MV-4-11 (cell line): ENCODE measurements at places on chromosomes 6 and 20.

GRCh38 chr6:130189531-130190397 is 33.0 kb downstream of the SAMD3 start:
- DNase-seq, result peak; percentile 21

DNA sequence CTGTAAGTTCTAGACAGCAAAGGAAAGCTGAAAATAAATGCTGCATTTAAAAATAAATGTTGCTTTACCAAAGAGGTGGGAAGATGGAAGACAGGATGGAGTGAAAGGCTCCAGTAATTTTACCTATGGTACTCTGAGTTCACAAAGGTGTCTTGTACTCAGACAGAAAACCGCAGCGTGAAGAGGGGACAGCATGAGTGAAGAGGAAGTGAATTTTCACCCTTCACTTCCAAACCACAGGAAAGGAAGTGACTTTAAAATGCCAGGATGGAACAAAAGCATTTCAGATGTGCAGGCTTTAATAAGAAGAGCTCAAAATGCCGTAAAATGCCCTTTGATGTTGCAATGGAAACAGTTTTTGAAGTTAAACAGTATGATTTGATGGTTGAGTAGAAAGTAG is 91.2 kb upstream of the TINAG start:
- peak; percentile 60 for DNase-seq

- no peak for DNase-seq
Observed at GRCh38 chr20:43715511-43715910, 11.3 kb downstream of the GTSF1L start.

GRCh38 chr6:149862922-149863697 is 1.0 kb downstream of the LRP11 start:
- peak; percentile 69 for DNase-seq

- DNase-seq, result no peak
Observed at GRCh38 chr6:11494786-11495564, 42.6 kb upstream of the TMEM170B start.

DNA sequence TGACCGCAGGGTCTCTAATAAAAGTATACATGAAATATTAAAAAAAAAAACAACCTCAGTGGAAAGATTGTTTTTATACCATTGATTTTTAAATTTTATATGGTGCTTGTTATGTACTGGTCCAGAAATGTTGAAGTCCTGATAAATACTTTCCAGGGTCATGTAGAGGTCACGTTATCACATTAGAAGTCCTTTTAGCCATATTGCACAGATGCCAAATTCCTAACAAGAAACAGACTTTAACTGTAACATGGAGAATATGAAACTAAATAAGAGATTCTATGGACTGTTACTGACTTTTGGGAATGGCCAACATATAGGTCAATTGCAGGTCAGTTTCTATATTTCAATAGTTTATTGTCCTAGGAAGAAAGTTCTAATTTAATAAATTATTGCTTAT is 89.0 kb downstream of the ADGRB3 start:
- DNase-seq, result no peak

- no peak for DNase-seq
Observed at GRCh38 chr6:149397384-149397783, 2.7 kb upstream of the SUMO4 start.

DNA sequence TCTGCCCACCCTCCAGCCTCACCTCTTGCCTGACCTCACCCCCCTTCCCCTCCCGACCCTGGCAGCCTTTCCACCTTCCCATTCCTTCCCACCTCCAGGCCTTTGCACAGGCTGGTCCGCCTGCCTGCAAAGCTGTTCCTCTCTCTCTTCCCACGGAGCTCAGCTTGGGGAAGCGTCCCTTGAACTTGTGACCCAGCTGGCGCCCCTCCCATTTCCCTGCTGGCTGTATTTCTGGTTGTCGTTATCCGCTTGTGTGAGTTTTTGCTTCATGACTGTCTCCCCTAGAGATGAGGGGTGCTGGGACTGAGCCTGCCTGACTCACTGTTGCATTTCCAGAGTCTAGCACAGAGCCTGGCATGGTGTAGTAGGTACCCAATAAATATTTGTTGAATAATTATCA is 32.5 kb downstream of the VSTM2L start:
- DNase-seq, result peak; percentile 67

DNA sequence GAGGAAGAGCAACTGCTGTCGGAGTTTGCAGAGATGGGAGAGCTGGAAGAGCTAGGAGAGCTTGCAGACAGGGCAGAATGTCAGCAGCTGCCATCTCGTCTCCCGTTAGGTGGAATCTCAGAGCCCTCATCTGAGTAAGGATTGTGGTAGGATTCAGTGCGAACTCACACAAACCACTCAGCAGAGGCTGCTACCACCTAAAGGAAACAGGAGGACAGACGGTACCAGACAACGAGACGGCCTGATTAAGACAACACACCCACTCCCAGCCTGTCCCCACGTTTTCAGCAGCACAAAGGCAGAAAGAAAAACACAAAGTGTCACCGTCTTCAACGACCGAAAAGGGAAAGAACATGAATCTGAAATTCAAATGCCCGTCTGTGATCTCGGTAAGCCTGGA is 4.1 kb downstream of the LEMD2 start:
- no peak for DNase-seq

GRCh38 chr6:8819446-8819845 is 384.1 kb upstream of the SLC35B3 start:
- no peak for DNase-seq

GRCh38 chr6:77638129-77638830 is 14.6 kb upstream of the MEI4 start:
- DNase-seq, result no peak

- no peak for DNase-seq
Observed at GRCh38 chr6:5286780-5287179, 25.5 kb downstream of the FARS2 start.

DNA sequence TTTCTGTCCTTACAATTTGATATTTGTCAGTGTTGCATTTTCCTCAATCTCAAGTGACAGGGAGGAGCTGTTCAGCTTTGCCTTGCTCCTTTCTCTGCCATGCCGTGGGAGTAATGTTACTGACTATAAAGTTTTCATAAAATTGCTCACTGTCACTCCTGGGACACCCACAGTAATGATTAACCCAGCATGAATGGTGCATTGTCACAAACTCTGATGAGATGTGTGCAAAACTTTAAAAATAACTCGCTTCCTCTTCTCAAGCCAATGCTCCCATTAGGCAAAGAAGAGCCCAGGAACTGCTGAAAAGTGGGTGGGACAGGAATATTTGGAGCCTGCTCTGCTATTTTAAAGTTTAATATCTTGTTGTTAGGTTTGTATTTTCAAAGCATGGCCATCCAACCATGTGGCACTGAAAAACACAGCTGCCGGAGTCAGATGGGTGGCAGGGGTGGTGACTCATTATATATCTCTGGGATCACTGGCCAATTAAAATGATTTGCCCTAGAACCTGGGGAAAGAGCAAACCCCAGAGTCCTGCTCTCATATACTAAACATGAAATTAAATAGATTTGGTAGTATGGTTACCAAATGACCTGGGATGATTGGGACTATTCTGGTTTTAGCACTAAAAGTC is 260.1 kb downstream of the BTBD3 start:
- peak; percentile 50 for DNase-seq

DNA sequence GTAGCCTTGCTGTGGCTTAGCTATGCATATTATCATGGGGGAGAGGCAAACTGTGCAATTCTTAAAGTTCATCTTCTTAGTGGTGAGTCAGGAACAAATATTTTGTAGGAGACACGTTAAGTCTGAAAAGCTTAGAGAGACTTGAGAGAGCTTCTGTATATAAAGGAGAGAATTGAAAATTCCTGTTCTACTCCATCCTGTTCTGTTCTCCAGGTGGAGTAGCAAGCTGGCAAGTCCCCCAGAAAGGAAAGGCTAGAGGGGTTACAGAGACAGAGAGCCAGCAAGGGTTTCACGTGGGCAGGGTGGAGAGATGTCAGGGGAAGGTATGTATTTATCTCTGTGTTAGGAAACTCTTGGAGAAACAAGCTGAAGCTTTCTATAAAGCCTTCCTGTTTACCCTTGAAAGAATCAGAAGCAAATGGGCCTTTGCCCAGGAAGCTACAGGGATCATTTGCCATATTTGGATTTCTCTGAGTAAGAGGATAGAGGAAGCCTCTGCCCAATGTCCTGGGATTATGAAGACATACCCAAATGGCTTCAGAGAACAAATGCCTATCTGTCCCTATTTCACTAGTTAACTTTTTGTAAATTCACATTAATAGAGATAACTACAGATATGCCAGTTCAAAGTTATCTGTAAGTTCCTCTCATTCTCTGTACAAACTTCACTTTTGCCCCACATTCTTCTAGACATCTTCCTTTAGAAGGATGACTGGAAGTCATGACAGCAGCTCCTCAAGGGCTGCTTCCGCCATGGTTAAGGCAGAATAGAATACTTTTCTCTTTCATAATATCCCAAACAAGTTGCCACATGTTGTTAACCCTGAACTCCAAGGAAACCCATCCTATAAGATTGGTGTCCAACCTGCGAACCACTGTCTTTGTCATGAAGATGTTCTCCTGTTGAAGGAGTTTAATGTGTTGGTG is 126.7 kb upstream of the NEDD9 start:
- DNase-seq, result no peak

DNA sequence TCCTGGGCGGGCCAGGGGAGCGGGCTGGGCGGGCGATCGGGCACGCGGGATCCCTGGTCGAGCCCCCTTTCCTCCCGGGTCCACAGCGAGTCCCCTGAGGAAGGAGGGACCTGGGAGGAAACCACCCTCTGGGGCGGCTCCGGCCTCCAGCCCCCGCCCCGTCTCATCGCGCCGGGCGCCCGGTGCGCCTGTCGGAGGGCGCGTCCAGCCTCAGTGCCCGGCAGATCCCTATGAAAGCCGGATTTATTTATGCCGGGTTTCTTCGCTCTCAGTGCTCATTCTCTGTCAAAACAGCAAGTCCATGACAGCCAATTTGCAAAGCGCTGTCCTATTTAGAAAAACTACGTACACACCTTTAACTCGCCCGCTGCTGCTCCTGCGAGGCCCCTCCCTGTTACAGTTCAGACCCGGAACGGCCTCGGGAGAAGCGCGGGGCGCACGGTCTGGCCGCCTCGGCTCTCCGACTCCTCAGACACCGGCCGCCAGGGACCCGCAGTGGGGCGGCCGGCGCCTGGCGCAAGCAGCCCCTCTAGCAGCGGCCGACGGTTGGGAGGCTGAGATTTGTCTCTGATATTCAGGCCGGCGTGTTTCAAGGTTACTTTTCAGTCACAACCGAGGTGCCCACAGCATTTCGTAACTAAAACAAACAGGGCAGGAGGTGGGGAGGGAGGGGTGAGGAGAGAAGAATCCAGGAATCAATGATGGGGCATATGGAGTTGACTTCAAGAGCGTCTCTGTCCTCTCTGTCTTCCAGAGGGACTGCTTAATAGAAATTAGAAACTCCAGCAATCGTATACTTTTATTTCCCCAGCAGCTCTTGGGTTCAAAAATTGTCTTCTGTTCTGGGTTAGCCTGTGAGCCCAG is 782 bp upstream of the FOXA2 start:
- no peak for DNase-seq

- no peak for DNase-seq
Observed at GRCh38 chr6:135774006-135774405, 77.5 kb upstream of the PDE7B start.

GRCh38 chr6:37847704-37848103 is 28.2 kb downstream of the ZFAND3 start:
- DNase-seq, result no peak

DNA sequence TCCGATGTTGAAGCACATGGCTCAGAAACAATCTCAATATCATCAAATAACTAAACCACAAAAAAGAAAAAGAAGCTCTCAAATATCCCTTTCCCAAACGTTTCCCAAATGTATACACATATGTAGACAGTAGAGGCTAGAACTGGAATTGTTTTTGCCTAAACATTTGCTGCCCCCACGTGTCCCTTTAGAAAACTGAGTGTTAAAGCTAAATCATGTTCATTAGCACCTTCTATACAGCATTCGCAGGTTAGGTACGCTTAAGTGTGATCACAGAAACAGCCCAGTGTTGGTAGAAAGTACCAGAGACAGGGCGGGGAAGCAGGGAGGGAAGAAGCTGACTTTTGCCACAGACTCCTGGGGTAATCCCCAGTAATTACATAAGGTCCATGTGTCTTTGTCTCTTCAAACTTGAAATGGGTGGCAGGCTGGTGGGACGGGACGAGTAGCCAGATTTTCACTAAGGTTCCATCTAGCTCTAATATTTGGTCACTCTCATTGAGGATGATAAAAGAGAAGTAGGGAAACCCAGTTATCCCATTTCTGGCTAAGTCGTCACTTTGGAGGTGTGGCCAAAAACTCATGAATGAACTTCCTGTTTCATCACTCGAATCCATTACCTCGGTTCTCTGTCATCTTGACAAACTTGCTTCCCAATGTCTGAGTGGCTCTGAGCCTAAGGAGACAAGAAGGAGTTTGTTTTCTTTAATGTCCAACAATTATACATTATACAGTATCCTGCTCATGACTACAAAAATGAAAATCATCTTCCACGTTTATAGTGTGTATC is 15.0 kb upstream of the TFAP2A start:
- DNase-seq, result peak; percentile 81

DNA sequence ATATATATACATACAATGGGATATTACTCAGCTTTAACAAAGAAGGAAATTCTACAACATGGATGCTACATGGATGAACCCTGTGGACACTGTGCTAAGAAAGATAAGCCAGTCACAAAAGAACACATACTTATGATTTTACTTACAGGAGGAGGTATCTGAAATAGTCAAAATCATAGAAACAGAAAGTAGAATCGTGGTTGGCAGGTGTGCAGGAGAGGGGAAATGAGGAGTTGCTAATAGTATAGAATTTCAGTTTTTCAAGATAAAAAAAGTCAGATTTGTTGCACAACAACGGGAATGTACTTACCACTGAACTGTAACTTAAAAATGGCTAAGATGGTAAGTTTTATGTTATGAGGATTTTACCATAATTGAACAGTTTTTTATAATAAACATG is 706.3 kb downstream of the TFAP2A start:
- DNase-seq, result no peak

GRCh38 chr6:107932580-107932979 is 25.4 kb downstream of the SEC63 start:
- no peak for DNase-seq

- DNase-seq, result no peak
Observed at GRCh38 chr20:57111028-57111373, 155.4 kb downstream of the BMP7 start.

DNA sequence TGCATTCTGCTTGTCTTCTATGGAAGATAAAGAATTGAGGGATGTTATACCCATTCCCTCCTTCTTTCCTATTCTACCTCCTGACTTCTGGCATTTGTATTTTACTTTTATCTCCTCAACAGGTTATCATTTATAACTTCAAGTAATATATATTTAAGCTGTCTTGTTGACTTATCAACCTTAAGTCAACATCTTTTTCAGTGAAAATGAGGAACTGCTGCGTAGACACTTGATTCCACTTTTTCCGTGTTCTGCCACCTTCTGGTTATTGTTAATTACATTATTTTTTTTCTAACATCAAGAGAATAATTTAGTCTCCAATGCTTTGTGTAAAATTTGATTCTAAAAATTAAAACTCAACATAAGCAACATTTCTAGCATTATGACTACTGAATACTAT is 107.5 kb downstream of the PRKN start:
- no peak for DNase-seq

DNA sequence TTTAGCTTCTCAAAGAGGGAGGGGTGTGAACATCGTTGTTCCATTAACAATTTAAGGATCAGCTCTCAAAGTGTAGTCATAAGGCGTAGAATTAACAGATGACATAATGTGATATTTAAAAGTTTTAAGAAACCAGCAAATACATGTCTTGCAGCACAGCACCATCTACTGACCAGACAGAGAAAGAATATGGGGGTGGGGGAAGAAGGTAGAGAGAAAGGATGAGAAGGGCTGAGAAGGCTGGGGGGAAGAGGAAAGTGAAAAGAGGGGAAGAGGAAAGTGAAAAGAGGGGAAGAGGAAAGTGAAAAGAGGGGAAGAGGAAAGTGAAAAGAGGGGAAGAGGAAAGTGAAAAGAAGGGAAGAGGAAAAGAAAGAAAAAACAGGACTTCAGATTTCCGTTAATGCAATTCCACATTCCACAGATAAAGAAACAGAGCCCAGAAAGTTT is 80.9 kb downstream of the HAO1 start:
- peak; percentile 3 for DNase-seq
